ENCODE measurements at places on chromosomes 4 and X.

- no peak for DNase-seq
Measured at GRCh38 chr4:52925531-52925968, 63.4 kb downstream of the RASL11B start.

DNA sequence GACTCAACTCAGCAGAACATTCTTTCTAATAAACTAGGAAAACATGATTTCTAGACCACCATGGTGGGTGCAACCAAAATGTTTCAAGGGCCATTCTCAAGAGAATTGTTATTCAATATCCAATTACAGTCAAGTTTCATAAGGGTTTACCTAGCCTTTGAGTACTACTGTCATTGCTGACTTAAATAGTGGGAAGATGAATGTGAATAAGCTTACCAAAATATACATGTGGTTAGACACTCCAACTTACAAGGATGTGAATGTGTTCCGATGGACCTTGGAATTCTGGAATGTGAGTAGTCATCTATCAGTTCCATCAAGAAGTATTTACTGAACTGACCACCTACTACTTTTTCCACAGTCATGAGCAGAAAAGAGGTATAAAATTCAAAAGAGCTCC, 16.9 kb downstream of the SH3RF1 start:
- DNase-seq, result no peak

DNA sequence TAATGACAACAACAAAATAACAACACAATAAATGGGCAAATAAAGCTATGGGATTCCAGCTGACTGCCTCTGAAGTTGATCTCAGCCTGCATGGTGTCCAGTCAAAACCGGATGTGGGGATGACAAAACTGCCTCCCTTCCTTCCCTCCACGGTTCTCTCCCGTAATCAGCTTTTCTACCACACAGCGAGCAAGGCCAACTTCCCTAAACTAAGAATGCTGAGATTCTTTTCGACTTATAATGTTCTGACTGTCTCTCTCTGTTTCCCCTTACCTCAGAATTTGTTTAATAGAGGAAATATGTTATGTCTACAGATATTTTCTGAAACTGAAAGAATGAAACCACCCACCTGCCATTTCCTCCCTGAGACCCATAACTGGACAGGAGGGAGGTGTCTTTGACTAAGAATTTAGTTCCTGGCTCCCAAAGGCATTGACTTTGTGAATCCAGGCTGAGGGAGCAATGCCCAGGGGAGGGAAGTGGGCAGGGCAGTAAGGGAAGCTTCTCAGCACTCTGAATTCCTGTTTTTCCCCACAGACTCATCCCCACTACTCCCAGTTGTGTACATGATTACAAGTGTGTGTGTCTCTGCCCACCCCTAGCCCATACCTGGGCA, 1.0 kb upstream of the TLR1 start:
- DNase-seq, result no peak

GRCh38 chr4:73021634-73022033, 47.9 kb downstream of the COX18 start:
- DNase-seq, result no peak

DNA sequence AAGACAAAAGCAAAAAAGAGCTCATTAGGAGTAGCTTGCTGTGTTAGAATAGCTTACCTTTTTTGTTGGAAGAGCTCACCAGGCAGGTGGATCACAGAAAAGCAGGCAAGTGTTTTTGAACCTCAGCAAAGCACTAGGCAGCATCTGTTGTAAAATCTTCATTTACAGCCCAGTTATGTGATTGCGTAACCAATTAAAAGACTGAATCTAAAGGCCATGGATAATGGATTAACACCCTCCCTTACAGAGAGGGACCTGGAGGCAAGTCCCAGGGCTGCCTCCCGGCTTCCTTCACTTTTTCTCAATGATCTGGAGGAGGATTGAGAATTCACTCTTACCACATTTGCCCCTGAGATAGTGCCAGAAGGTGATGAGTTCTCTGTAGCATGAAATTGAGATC, 51.1 kb downstream of the MAMLD1 start:
- no peak for DNase-seq

DNA sequence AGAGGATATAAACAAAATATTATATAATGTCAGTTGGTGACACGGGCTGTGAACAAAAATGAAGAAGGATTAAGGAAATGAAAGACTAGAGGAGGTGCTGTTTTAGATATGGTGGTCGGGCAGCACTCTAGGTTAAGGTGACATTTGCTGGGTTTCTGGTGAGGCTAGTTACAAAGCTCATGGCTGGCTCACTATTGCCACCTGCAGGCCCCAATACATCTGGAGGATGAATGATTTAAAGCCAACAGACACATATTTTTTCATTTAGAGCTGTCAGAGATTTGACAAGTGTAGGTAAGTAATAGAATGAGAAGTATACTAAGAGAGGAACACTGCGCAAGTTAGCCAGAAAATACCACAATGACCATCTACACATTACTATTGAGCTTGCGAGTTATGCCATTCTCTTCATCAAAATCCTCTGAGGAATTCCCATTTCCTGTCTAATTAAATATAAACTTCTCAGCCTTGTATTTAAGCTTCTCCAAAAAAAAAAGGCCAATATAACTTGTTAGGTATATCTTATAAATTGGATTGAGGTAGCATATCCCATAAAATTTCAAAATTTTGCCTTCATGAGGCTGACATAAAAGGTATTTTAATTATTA, 6.4 kb upstream of the FGG start:
- DNase-seq, result no peak

GRCh38 chrX:120419463-120419862, 49.6 kb downstream of the LAMP2 start:
- no peak for DNase-seq

DNA sequence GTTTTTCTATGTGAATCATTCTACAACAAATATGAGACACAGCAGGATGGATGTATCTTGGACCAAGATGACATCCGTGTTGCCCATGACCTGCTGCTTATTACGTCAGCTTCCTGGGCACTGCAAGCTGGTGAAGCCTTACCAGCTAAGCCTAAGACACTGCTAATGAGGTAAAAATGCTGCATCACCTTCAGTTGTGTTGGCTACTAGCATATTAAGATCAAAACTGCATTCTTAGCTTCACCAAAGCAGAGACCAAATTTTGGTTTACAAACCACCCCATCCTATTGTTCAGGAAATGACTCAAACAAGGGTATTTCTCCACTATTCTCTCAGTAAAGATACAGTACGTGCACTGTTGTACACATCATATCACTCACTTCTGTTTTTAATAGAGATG, 50.3 kb downstream of the MAML3 start:
- DNase-seq, result no peak

DNA sequence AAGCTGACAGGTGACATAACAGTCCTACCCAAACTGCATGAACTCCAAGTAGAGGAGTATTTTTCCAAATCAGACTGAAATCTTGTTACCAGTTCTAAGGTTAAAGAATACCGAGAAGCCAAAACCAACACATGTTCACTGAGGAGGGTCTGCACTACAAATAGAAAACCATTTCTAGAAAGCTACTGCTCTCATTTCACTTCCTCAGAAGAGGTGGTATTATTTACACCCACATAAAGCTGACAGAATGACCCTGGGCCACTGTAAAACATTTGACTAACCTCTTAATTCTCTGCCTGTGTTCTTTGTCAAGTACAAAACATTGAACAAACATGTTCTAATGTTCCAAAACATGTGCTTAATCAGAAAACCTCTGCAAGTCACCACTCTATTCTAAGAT, 95.8 kb downstream of the IQCM start:
- DNase-seq, result no peak

DNA sequence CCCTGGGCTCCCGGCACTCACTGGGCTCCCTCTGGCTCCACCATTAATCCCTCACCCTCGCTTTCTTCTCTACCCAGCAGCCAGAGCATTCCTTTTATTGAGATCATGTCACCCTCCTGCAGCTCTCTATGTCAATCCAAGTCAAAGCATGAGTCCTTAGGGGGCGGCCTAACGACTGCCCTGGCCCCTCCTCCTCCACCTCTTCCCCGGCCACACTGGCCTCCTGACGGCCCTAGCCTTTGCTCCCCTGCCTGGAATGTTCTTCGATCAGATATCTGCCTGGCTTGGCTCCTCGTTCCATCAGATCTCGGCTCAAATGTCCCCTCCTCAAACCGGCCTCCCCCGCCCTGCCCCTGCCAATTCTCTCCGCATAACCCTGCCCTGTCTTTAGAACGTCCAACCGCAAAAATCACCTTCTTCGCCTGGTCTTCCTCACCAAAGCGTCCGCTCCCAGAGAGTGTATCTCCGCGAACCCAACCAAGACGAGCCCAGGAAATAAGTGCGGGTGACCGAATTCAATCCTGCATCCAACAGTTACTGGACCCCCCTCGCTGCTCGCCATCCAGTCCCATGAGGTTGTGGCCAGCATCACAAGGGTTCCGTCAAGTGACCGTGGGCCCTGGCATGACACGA, 722 bp upstream of the PNCK start:
- no peak for DNase-seq

DNA sequence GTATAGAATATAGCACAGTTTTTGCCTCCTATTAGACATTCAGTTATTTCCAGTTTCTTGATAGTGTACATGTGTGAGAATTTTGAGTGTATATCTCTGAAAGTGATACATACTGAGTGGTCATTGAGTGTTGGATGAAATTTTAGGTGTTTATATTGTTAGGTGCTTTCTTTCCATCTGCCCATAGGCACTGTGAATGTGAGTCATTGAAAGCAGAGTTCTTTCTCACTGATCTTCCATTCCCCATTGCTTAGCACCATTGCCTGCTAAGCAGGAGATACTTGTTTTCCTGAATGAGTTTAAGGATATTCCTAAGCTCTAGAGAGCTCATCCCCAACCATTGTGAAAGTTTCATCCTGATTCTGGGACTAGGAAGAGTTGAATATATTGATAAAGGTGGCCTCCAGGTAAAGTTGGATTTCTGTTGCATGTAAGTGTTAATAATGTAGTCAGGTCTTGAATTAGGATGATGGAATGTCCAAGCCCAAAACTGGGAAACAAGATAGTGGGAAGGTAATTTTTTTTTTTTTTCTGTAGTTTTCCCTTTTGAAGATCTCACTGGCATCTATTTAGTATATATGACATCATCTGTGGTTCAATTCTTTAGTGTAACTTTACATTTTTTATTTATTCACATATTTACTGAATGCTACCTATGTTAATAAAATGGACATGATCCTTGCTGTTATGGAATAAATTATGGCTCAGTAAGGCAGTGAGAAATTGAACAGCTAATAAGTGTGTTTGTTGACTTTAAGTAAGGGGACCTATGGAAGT, 22.1 kb downstream of the UBE2K start:
- DNase-seq, result no peak

DNA sequence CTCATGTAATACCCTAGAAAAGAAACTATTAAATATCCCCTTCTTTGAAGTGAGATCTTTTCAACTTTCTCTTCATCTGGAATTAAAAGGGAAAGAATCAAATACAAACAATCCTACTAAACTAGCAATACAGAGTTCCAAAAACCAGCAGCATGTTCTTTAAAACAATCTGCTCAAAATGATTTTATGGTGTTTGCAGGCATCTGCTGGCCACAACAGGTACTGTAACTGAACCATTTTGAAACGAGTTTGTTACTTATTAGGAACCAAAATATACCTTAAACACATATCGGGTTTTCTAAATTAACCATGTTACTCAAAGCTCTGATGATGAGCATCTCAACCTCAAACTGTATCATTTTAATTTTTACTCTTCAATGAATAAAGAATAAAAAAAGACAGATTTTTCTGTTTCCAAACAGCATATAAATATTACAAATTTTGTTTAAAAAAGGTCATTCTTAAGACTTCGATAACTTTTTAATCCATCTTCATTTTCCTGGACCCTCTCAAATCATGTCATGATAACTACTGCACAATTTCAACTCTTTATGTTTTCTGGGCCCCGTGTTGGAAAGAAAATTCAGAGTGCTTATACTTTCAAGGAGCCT, 56.5 kb downstream of the ARAP2 start:
- no peak for DNase-seq

DNA sequence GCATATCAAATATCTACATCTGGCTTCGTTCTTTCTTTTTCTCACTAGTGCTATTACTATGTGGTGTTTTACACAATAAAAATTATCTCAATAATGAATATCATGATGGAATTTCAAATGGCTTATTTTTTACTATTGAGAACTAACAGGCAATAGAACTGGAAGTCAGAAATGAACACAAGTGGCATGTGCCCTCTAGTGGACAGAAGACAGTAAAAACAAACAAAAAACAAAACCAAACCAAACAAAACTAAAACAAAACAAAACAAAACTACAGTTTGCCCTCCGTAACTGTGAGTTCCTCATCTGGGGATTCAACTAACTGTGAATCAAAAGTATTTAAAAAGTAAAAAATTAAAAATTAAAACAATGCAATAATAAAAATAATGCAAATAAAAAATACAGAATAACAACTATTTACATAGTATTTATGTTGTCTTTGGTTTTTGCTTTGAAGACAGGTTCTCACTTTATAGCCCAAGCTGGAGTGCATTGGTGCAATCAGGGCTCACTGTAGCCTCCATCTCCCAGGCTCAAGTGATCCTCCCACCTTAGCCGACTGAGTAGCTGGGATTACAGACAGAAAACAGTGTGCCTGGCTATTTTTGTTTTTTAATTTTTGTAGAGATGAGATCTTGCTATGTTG, 195.6 kb upstream of the TACR3 start:
- no peak for DNase-seq

DNA sequence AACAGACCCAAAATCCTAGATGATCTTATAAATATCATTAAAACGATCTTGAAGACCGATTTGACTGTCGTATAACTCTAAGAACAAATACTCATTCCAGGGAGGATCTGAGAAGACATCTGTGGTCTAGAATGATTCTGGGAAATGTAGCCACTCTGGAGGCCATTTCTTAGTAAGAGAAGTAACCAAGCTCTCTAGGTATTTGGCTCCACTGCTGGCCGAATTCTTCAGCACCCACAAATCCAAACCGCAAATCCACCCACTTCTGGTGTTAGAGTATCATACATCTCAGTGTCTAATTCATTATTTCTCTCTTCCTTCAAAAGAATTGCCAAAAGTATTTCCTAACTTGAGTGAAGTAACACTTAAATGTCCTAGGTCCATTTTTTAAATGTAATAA, 23.9 kb downstream of the KLHL5 start:
- DNase-seq, result no peak

DNA sequence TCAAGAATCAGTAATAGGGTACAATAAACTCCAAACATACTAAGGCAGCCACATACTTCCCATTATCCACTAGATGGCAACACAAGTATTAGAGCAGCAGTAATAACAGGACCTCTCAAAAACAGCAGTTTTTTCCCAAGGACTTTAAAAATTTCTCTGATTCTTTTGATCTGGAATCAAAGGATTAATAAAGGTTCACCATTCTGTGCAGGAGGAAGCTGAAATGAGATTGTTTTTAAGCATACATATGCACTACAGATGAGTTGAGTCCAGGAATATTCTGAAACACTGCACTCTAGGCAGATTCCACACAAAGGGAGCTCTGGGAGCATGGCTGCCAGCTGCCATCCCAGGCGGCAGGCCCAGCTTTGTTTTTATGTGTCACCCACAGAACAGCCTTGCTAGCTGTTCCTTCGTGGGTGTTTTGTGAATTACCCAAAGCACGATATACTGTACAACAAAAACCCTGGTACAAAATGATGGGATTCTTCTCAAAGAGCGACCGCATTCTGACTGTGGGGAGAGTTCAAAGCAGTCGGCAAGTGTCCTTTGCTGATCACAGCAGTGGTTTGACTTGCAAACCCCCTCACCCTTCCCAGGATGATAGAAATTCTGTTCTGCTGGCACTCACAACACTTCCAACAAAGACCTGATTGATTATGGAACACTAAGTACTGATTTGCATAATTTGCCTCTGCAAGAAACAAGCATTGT, 61.0 kb downstream of the STX18 start:
- DNase-seq, result no peak
